Posterior cingulate gyrus (tissue), 11 donors: ENCODE measurements at places on chromosomes 13 and 19.

- no peak for DNase-seq
Observed at GRCh38 chr13:113184568-113185440, 23.7 kb downstream of the PCID2 start.

GRCh38 chr13:90866006-90866405, 481.5 kb upstream of the MIR17HG start:
- no peak for DNase-seq

DNA sequence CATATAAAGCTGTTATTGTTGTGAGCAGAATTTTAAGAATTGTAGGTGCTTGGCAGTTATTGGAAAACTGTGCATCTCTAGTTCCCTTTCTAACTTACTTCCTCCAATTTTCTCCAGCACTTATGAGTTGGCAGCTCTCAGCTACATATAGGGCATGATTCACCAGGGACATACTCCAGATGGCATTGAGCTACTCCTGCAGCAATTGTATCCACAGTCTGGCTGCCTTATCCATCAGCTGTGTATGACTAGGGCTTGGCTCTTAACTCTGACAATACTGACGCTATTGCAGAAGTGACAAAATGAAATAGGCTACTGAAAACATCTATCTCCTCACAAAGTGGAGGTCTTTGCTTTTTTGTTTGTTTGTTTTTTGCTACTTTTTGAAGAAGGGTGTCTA, 276.7 kb downstream of the POU4F1 start:
- no peak for DNase-seq

DNA sequence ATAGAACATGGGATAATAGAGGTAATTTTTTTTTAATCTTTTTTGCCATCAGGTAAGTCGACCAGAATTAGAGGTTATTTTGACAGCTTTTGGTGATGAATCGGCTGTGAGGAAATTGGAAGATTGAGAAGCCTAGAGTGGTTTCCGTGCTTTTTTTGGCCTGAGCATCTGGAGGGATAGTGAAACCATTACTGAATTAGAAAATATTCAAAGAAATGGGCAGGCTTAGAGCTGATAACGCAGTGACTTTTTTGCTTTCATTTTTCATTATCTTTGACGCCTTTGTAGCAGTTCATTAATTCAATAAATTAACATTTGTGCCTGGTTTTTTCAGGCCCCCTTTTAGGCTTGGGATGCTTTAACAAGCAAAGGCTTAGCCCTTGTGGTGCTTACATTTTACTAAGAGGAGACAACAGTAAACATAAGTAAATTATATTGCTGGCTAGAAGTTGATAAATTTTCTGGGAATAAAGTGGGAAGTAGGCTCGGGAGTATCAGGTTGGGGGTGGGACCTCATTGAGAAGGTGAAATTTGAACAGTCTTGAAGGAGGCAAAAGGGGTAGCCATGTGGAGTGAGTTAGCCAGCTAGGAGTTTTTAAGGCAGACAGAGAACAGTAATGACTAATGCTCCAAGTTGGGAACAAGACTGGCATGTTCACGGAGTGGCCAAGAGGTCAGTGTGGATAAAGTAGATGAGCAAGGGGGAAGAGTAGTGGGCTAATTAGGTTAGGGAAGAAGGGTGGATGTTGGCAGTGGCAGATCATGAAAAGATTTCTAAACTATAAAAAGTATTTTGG, 36.5 kb downstream of the GTF2F2 start:
- DNase-seq = no peak

DNA sequence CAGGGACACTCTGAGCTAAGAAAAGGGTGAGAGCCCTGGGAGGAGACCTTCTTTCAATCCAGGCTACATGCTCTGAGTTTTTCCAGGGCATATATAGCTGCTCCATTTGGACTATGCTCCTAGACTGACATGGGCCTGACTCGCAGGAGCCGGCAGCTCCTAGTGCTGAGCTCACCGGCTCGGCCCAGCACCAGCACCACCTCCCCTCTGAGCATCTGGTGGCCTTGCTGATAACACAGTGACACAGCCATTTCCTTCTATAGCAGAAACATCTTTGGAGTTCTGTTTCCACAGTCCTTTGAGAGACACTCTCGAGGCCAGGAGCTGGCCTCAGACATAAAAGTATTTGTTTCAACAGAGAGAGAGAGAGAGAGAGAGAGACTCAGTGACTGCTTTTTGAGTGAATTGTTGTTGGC, 184.9 kb downstream of the TM9SF2 start:
- DNase-seq = no peak

GRCh38 chr13:73358606-73359095, 299.8 kb downstream of the KLF5 start:
- DNase-seq = no peak

- no peak for DNase-seq
Observed at GRCh38 chr13:45243077-45243476, 42.2 kb upstream of the KCTD4 start.

- no peak for DNase-seq
Observed at GRCh38 chr19:46133101-46133627, 8.7 kb upstream of the IGFL3 start.

- no peak for DNase-seq
Observed at GRCh38 chr19:4234142-4234861, 5.0 kb downstream of the EBI3 start.

- no peak for DNase-seq
Observed at GRCh38 chr13:93296584-93296983, 70.0 kb downstream of the GPC6 start.

- DNase-seq = no peak
Observed at GRCh38 chr19:6047741-6048251, 62.5 kb downstream of the RFX2 start.

DNA sequence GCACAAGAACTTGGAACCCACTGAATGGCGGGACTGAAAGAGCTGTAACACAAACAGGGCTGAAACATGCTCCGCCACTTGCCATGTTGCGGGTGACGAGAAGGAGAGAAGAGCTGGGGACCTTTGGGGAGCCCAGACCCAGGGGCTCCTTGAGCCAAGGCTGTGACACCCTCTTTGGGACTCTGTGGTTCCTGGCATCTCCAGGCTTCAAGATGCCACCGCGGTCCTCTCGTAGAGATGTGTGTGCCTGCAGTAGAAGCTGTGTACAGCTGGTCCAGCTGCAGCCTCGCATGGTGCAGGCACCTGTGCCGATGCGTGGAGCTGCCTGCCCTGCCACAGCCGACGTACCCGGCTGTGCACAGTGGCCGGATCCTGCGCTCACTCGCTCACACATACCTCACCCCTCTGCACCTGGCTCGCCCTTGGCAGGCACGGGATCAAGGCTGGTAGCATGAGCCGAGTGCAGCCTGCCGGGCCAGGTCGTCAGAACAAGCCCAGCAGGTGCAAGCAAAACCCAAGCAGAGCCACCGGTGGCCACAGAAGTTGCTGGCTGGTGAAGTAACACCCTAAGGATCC, 1385.8 kb downstream of the PCDH9 start:
- DNase-seq = no peak

- DNase-seq = no peak
Observed at GRCh38 chr19:39438270-39438934, 2.7 kb upstream of the RPS16 start.

GRCh38 chr19:16113727-16114126, 2.0 kb downstream of the RAB8A start:
- no peak for DNase-seq

DNA sequence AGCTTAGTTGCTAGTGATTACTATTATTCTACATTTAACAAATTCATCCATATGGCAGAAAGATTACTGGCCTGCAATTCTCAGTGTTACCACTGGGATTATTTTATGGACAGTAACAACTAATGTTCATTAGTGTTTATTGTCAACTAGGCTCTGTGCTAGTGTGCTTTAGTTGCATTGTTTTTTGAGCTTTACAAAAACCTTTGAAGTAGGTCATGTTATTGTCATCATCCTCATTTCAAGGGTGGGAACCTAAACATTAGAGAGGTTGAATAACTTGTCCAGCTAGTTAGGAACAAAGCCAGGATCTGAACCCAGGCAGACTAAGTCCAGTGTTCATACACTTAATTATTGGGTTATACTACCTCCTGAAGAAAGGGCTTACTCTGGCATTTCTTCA, 27.8 kb upstream of the TDRD3 start:
- no peak for DNase-seq

GRCh38 chr13:51122868-51123566, 11.9 kb upstream of the C13orf42 start:
- DNase-seq = no peak

GRCh38 chr19:40995355-40995754, 4.3 kb downstream of the CYP2B6 start:
- DNase-seq = no peak

- DNase-seq = peak; percentile 96
Observed at GRCh38 chr19:58033741-58034476, at the start of gene ZSCAN1. TSS of gene ZSCAN1 (plus strand) at chr19:58034025. CDS start at chr19:58037837, 3,812 bp downstream.

DNA sequence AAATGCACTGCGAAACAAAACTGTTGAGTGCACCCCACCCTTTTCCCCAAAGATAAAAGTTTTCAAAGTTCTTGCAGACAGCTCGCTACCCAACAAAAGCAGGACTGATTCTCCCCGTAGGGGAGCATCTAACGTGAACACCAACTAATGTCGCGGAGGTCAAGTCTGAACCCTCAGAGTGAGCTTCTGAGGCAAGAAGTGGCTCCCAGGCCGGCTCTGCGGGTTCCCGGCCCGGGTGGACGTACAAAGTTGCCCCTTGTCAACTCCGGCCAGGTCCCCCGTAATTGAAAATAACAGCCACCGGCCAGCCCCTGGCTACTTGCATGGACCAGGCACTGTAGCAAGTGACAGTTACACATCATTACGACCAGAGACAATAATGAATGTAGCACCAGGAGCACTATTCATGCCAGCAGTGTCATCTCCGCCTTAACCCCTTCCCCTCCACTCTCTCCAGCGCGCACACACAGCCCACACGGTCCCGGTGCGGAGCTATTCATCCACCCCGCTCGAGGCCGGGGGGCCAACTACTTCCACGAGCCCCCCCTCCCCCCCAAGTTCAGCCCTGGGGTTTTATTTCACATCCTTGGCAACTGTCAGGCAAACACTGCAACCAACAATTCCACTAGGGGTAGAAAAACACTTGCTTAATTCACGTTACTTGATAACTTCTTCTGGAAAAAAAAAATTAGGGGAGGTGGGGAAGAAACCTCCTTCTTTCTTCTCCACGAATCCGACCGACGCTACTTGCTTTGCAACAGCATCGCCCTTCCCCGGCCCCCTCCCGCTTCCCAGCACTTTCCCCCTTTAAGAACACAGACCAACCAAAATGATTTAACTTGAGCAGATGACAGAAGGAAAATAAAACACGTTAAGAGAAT, 1.2 kb downstream of the KLF12 start:
- DNase-seq = peak; percentile 31

DNA sequence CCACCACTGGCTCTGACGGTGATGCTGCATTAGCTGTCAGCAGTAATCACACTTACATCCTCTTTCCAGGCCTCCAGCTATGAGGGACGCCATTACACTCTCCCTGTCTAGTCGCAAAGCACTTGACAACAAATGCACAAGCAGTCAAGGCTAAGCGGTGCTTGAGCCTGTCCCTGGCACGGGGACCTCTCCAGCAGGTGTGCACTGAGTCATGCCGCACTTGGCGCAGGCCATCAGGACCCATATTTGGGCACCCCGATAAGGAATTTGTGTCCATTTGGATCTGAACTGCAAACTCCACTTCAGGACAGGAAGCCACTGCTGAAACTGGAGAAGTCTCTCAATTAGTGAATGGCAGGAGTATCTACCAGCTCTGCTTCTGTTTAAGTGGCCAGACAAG, 301.9 kb upstream of the OBI1 start:
- DNase-seq = no peak

- no peak for DNase-seq
Observed at GRCh38 chr13:39257642-39258041, 219.4 kb downstream of the NHLRC3 start.

GRCh38 chr13:51861723-51862300, at the start of gene CCDC70:
TSS of gene CCDC70 (plus strand) at chr13:51861969. CDS start at chr13:51865412, 3,443 bp downstream.
- no peak for DNase-seq

- DNase-seq = no peak
Observed at GRCh38 chr19:13017306-13018034, 22.2 kb downstream of the NFIX start.

DNA sequence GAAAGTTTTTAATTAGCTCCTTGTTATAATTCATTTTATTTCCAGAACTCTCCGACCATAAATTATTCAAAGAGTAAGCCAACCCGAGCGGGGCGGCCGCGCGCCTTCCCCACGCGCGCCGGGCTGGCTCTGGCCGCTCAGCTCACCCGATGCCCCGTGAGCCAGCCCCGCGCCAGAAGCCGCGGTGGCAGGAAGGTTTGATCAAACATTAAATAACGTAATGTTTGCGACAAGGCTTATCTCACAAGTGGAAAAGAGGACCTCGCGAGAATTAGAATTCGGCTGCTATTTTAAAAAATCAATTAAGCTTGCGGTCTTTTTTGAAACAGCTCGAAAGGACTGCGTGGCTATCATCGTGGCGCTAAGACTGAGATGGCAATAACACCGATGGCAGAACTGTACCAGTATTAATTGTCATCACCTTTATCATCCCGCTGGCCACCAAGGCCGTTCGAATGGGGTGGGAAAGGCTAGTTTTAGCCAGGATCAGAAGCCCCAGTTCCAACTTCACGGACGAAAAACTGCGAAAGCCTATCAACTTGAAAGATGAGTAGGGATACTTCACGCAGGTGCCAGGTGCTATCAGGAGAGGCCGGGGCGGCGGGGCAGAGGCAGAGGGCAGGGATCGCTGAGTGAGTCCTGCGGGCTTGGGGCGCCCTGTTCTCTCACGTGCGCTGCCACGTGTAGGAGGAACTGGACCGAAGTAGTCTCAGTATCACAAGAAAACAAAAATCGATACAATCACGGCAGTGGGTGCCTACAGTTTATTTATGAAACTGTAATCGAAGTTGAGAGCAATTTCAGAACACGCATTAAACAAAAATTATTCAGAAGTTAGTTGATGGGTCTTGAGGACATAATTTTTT, 6.4 kb downstream of the POU4F1 start:
- DNase-seq = no peak

- no peak for DNase-seq
Observed at GRCh38 chr19:47762615-47763308, 15.7 kb upstream of the SELENOW start.
